Stimulated activated CD4-positive, alpha-beta T cell treated with anti-CD3 and anti-CD28 coated beads, Interleukin-15, amount 100 ng/mL, for 1 hour (primary cell): ENCODE measurements at places on chromosomes 4 and X.

DNA sequence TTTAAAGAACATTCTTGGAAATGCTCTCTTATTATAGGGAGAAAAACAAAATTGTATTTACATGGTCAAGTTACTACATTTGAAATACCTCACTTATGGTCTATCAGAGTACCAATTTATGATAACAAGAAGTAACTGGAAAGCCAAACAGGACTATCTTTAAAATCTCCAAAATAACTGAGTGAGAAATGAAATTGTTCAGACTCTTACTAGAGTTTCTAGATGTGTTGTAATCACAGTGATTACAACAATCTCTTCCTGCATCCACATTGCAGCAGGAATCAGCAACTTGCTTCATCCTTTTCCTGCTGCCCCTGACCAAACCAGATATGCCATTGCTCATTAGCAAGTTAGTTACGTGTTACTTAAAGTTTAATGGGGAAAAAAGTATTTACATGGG lies 245.2 kb upstream of the SMIM31 start:
- DNase-seq: no peak

- DNase-seq: no peak
These were observed 322.0 kb downstream of the STK32B start for GRCh38 chr4:5373327-5373726.

DNA sequence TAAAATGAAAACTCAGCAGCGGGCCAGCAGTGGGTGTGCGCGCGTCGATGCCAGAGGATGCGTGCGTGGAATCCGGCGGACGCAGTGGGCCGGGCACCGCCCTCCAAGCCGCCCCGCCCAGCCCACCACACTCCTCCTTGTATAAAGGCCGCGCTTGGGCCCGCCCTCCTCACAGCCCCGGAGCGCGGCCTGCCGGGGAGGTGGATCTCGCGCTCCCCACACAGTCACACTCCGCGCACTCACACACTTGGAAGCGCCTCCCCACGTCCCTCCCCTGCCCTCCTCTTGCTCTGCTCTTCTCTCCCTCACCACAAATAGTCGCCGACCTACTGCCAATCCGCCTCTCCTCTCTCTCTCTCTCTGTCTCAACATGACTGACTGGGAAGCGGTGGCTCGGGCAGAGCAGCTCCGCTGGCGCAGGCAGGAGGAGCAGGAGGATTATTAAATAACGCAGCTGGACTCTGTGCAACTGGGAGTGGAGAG lies at the start of gene CCSER1:
Gene CCSER1 (plus strand): TSS at position 172 of the 483 bp plus-strand sequence.
- peak; percentile 17 for DNase-seq

DNA sequence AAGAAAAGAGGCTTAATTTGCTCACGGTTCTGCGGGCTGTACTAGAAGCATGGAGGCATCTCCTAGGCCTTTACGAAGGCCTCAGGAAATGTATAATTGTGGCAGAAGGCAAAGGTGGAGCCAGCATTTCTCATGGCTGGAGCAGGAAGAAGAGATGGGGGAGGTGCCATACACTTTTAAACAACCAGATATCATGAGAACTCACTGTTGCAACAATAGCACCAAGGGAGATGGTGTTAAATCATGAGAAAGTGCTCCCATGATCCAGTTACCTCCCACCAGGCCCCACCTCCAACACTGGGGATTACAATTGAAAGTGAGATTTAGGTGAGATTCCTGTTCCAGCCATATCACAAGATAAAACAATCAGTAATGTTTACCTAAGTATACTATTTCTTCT lies 45.5 kb downstream of the MTHFD2L start:
- DNase-seq: no peak

GRCh38 chr4:46586566-46586965 lies 196.6 kb upstream of the GABRA2 start:
- DNase-seq: no peak

- DNase-seq: no peak
These were observed 1477.4 kb downstream of the ARAP2 start for GRCh38 chr4:34766935-34767334.

GRCh38 chr4:123941306-123941705 lies 544.7 kb downstream of the SPRY1 start:
- DNase-seq: no peak

DNA sequence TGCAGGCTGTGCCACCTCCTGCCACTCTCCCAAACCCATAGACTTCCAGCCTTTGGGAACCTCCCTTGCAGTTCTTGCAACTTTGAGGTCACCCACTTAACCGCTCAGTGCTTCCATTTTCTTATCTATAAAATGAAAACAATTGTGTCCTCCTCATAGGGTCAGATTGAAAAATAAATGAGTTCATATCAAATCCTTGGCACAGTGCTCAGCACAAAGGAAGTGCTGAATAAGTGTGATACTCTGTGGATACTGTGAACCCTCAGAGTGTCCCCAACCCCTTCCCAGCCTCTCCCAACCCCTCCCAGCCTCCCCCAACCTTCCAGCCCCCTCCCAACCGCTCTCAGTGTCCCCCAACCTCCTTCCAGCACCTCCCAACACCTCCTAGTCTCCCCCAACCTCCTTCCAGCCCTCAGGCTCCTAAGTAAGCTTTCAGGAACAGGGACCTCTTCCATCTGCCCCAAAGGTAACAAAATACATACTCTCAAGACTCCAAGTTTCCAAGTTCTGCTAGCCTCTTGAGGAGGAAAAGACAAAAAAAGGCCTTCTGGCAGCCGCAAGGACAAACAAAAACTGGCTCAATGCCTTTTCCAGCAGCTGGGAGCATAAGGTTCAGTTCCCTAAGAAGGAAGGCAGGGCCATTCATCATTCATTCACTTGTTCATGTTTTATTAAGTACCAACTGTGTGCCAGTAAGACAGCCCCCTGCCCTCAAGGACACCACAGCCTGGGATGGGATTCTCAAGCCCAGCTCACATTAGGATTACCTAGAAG lies 46.1 kb upstream of the LGI2 start:
- DNase-seq: no peak

DNA sequence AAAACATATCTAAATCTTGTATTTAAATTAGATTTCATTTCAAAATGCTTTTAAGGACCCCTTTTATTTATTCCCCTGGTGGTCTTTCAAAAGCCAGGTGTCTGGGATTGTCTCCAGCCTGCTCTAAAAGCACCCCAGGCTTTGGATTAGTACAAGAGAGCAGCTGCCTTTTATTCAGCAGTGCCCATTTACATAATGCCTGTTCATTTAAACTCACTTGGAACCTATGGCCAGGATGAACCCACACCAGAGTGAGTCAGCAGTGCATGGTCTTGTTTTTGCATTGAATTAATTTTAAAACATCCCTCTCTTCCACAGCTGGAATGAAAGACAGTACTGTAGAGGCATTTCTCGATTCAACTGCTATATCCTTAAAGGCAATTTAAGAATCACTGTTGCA lies 64.1 kb upstream of the TENM3 start:
- no peak for DNase-seq

- DNase-seq: no peak
These were observed 38.0 kb downstream of the IL1RAPL1 start for GRCh38 chrX:28625223-28625622.

- DNase-seq: no peak
These were observed 22.6 kb downstream of the ADAMTS3 start for GRCh38 chr4:72546456-72546855.

DNA sequence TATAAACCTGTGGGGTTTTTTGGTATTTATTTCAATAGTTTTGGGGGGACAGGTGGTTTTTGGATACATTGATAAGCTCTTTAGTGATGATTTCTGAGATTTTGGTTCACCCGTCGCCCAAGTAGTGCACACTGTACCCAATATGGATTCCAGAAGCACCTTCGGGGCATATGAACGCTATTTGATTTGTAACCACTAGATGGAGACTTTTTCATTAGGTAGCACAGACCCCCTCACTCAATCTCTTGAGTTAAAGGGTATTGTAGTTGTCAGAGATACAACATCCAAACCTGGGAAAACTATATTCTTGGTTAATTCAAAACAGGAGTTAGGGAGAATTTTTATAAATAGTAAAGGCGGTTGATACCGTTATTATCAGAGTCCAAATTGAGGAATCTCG lies 79.8 kb downstream of the SPANXN3 start:
- DNase-seq: no peak

GRCh38 chr4:110754716-110755115 lies 131.8 kb upstream of the PITX2 start:
- no peak for DNase-seq

DNA sequence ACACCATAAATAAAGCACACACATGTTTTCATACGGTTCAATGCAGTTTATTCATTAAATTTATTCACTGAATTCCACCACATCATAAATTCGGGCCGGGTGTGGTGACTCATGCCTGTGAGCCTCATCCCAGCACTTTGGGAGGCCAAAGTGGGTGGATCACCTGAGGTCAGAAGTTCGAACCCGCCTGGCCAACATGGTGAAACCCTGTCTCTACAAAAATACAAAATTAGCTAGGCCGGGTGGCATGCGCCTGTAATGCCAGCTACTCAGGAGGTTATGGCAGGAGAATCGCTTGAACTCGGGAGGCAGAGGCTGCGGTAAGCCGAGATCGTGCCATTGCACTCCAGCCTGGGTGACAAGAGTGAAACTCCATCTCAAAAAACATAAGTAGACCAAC lies 131.6 kb downstream of the PDS5A start:
- no peak for DNase-seq

- DNase-seq: no peak
These were observed 32.8 kb downstream of the PASD1 start for GRCh38 chrX:151596282-151596681.

GRCh38 chr4:90841676-90842075 lies 714.5 kb downstream of the CCSER1 start:
- no peak for DNase-seq

- DNase-seq: no peak
These were observed 143.5 kb downstream of the MGST2 start for GRCh38 chr4:139808808-139809756.

DNA sequence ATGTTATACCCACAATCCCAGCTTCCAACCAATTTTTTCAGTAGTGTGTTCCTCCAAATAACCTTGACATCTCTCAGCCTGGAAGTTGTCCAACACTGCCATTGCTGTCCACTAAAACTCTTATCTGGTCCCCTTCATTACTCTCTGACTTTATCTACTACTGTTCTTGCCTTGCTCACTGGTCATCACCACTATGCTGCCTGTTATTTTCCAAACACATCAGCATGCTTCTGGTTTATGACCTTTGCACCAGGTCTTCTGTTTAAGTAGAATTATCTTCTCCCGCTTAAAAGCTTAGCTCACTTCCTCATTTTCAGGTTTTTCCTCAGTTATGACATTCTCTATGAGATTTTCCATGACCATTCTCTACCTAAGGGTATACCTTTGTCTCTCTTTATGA lies 5.5 kb downstream of the ELMOD2 start:
- DNase-seq: no peak

DNA sequence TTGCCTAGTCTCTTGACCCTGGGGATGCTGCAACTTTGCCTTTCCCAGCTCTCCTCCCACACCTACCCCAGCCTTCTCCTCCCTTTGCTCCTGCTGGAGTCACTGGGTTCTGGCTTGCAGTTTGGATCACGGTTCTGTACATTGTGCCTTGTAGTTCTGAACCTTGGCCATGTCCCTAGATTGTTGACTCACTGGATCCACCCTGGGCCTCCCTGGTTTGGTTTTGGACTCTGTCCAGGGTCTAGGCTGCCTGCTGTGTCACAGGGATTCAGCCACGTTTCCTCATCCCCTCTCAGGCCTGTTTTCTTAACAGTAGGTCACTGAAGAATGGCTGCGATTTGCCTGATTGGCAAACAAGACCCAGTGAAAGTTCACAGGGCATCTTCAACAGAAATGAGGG lies 11.5 kb upstream of the GABRE start:
- DNase-seq: no peak

DNA sequence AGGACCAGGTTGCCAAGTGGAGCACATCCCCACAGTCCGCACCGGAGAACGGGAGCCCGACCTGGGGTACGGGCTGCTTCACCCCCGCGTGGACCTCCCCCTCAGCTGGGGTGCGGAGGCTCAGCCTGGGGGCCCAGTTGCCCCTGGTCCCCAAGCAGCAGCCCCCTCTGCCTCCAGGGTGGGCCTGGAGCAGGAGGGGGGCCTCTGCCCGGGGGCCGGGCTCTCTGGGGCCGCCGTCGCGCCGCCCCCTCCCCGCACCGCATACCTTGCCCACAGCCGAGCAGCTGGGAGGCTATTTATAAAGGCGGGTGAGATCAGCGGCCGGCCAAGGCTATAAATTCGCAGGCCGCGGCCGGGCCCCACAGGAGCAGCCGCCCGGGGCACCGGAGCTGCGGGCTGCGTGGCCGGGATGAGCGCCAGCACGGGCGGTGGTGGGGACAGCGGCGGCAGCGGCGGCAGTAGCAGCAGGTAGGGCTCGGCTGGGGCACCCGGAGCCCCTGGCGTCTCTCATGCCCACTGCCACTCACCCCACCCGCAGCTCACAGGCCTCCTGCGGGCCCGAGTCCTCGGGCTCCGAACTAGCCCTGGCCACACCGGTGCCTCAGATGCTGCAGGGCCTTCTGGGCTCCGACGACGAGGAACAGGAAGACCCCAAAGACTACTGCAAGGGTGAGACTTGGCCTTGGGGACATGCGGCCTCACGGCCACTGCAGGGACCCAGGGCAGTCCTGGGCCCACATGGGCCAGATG lies at the start of gene SRPK3:
Gene SRPK3 (plus strand): TSS at position 364 of the 750 bp plus-strand sequence. CDS start 46 bp downstream, at position 410.
- no peak for DNase-seq

- DNase-seq: no peak
These were observed 3.2 kb downstream of the SPRY1 start for GRCh38 chr4:123399627-123400358.

GRCh38 chr4:179709961-179710624 lies 2267.9 kb upstream of the AGA start:
- DNase-seq: no peak

DNA sequence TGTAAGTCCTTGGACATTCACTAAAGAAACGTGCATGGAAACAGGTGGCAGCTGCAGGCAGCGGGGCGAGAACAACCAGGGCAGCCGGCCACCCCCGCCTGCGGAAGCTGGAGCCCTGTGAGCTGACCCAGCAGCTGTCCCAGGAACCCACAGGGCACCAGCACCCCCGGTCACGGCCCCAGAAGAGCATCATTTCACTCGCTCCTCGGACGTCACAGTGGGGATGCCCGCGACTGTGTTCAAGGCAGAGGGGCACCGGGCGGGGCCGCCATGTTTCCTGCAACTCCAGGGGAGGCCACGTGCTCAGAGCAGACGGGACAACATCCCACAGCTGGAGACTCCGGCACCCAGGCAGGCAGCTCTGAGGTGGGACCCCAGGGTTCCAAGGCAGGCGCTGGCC lies 45.0 kb upstream of the CPLX1 start:
- no peak for DNase-seq

GRCh38 chrX:136975684-136976470 lies 57.9 kb downstream of the GPR101 start:
- no peak for DNase-seq
